ENCODE measurements at places on chromosomes 4 and X.

- no peak for DNase-seq
These were observed 39.8 kb upstream of the KLHL13 start for GRCh38 chrX:118156254-118156952.

DNA sequence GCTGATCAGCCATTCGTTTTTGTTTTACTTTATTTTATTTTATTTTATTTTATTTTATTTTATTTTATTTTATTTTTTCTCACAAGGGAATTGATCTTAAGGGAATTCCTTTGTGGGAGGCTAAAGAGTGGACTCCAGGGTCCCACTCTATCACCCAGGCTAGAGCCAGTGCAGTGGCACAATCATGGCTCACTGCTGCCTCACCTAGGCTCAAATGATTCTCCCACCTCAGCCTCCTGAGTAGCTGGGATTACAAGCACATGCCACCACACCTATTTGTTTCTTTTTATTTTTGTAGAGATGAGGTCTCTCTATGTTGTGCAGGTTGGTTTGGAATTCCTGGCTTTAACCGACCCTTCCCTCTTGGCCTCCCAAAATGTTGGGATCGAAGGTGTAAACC, 17.5 kb upstream of the PABPC4L start:
- DNase-seq = no peak

DNA sequence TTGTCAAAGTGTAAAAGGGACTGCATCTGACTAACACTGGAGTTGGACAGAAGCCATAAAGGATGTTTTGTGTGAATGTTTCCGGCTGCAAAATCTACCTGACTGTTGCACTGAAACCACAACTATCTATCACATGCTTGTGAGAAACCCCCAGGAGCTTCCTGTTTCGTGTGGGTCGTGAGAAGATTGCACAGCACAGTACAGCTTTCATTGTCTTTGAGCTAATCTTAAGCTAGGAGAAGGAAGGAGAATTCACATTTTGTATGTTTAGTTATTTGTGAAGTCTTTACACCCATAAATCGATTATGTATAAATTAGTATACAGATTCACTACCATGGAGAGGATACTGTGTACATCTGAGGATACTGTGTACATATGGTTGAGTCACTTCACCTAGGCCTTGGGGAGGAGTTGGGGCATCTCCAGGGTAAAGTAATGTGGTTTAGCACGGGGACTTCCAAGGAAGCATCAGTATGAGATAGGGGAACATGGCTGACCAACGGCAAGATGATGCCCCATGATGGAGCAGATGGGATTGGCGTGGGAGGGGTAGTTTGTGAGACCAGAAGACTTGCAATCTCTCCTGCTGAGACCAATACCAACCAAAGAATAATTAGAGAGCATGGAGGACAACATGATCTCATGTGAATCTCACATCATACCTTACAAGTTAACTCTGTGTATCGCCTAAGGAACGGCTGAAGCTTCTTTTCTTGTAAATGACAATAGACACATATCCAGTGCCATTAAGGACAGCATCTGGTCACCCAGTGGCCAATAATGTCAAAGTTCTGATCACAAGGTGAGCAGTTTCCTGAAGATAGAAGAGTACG, 43.1 kb upstream of the FAM9C start:
- DNase-seq = no peak

DNA sequence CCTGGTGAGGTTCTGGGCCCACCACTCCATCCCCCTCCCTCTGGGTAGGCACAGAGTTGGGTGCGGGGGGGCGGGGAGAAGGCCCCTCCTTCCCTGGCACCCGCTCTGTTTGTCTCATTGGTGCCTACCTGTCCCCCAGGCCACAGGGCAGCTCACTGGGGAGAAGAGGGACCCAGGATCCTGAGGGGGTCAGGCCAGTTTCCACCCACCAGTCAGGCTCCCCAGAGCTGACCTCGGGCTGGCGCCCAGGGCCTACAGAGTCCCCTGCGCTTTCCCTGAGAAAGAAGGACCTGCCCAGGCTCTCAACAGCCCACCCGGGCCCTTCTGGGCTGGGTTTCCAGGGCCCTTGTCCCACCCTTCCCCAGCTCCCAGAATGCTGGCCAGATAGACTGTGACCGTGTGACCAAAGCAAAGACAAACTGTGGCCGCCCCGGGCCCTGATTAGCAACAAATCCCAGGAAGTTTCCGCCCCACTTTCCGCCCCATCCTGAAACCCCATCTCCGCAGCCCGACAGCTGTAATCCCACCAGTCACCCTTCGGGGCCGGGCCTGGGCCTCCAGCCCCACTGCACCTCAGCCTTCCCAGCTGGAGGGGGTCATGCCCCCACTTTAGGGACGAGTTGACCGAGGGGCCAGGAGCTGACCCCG, 33.8 kb upstream of the FGFR3 start:
- no peak for DNase-seq

DNA sequence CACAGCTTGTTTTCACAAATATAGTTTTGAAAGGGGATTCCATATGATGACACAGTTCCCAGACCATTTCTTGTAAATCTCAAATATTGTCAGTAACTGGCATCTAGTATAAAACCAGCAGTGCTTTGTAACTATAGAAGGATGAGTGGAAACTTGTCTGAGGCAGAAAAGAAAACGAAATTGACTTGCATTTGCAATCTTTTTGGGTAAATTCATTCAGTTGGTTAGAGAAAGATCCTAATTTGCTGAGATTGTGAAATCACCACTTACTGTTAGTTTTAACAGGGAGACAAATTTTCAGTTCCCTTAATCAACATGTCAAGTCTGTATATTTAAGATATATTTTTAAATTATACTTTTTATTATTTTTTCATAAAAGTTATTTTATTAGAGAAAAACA, 71.5 kb upstream of the VEGFC start:
- no peak for DNase-seq

DNA sequence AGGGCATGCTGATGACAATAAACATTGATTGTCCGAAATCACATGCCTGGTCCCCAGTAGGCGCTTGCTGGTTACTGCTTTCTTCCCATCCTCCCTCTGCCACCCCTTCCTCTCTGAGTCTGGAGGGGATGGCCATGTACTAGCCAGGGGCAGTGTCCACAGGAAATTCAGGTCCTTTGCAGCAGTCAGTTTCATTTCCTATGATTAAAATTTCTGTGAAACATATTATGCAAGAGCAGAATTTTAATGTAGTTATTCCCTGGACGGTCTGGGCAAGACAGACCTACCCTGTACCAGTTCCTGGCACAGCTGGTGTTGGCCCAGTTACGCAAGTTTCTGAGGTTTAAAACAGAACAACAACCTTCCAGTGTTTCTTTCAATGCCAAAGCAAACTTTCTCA, 28.2 kb upstream of the TLR2 start:
- peak; percentile 66 for DNase-seq

GRCh38 chr4:140595065-140595464, 26.3 kb upstream of the UCP1 start:
- no peak for DNase-seq

DNA sequence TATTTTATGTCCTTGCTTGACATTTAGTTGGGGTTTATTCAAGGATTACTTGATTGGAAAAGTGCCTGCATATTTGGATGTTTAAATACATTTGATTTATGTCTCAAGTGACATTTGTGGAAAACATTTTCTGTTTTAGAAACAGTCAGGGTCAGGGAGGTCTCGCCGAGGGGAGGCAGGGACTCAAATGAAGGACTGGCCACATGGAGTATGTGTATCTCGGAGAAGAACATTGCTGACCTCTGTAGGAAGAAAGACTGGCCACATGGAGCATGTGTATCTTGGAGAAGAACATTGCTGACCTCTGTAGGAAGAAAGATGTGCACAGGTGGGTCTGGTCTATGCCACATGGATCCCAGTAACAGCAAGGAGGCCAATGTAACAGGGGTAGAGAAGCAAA, 233.6 kb downstream of the TRIML1 start:
- no peak for DNase-seq

DNA sequence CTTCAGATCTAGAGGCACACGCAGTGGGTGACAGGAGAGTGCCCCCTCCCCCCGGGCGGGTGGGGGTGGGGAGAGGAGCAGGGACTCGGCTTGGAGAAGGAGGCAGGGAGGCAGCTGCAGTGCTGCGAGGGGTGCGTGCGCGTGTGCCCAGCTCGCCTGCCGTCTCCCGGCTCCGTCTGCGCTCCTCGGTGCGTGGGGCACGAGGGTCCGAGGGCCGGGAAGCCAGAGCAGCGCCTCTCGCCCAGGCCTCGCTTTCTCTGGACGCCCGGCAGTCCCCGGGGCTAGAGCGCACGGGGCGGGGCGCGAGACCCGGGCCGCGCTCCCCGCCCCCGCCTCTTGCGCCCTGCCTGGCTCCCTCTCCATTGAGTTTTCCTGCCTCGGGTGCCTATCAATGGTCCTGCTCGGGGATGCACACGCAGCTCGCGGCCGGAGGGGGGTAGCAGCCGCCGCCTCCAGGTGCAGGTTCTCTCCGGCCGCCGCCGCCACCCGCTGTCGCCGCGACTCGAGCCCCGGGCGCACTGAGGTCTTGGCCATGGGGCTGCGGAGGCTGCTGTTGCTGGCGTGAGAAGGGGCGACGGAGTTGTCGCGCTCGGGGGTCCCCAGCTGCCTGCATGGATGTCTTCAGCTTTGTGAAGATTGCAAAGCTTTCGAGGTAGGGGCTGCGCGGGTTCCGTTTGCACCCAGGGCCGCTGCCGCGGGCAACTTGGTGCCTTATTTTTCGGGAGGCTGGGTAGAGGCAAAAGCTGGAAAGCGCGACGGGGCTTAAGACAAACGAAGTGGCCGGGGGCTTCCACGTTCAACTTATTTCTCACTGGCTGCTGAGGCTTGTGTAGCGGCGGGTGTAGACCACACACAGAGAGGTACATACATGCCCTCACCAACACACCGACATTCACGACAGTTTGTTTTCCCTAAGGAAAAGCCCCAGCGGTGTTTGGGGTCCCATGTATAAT, at the start of gene FRMPD4:
Gene FRMPD4 (plus strand): TSS at position 113 of the 953 bp plus-strand sequence. CDS start 499 bp downstream, at position 612.
- peak; percentile 4 for DNase-seq

GRCh38 chr4:166875821-166876220, 358.5 kb downstream of the SPOCK3 start:
- DNase-seq = no peak

DNA sequence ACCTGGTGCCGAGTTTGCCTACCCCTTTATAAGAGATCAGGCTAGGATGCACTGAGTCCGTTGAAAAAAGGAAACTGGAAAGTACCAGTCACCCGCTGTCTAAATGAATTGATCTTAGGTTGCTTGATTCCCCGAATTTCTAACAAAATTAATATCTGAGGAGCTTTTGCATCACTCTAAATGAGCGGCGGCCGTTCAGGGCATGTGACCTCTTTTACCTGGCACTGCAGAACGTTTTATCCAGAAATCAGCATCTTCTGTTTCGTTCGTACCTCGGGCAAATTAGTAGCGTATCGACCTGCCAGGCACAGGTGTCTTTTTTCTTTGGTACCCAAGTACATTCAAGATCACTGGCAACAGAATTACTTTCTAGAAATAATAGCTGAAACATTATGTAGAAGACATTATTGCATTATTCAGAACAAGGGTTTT, 876 bp downstream of the KLHL2 start:
- DNase-seq = no peak

GRCh38 chrX:82748906-82749505, 759.1 kb upstream of the POU3F4 start:
- no peak for DNase-seq

DNA sequence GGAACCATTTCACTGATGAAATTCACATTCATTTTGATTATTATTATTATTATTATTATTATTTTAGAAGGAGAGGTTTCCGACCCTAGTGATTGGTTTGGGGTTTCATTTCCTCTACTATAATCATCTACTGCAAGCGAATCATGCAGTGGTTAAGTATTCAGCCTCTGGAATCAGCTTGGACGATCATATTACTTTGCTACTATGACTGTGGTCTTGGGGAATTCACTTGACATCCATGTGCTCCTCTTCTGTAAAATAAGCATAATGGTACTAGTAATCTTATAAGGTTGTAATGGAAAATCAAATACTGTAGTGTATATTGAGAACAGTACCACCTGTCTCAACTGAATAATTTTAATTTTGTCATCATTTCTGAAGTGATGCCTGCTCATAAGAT, 132.1 kb upstream of the SLC4A4 start:
- DNase-seq = no peak

- DNase-seq = no peak
These were observed 328.4 kb upstream of the HAND2 start for GRCh38 chr4:173858471-173858870.

DNA sequence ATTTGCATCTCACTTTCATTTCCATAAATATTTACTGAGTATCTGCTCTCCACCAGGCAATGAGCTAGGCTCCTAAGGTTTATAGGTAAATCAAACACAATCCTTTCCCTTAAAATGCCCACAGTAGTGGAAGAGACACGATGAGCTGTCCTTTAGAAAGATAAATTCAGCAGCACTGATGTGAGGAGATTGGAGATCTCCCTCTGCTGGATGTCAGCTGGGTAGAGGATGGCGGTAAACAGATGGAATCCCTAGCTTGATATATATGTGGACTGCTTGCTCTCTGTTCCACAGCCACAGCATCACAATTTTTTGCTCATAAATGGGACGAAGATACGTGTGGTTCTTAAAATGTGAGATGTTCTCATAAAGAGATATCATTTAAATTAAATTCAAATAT, 216.4 kb upstream of the RASGEF1B start:
- DNase-seq = peak; percentile 33

DNA sequence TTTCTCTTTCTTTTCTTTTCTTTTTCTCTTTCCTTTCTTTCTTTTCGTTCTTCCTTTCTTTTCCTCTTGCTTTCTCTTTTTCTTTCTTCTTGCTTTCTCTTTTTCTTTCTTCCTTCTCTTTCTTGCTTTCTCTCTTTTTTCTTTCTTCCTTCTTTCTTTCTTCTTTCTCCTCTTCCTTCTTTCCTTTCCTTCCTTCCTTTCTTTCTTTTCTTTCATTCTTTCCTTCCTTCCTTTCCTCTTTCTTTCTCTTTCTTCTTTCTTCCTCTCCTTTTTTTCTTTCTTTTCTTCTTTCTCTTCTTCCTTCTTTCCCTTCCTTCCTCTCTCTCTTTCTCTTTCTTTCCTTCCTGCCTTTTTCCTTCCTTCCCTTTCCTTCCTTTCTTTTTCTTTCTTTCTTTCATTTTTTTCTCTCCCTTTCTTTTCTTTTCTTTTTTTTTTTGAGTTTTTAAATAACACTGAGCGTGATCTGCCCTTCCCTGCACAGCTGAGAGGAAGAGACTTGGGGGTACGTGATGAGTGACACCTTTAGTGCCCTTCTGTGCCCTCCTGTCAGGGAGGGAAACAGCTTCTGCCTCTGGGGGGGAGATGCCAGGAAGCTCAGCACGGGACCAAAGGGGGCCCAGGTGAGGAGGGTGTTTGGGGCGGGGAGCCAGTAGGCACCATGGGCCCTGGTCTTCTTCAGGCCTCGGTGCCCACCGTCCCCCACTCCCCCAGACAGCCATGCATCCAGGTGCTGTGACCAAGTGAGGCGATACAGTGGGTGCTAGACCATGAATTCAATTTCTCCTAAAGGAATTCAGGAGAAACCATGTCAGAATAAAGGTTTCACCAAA, 36.6 kb upstream of the CDKN2AIP start:
- DNase-seq = no peak

- DNase-seq = peak; percentile 63
These were observed 251.0 kb downstream of the ANK2 start for GRCh38 chr4:113300471-113300928.

- DNase-seq = no peak
These were observed 28.9 kb upstream of the APELA start for GRCh38 chr4:164847967-164848649.

- no peak for DNase-seq
These were observed 17.3 kb downstream of the TSC22D3 start for GRCh38 chrX:107758231-107758766.

GRCh38 chr4:139647184-139647583, 18.4 kb upstream of the MGST2 start:
- no peak for DNase-seq
